ENCODE measurements at places on chromosomes 7 and 10.
A peak's percentile ranks its signal among the peaks of the same experiment; 100 is the strongest.

DNA sequence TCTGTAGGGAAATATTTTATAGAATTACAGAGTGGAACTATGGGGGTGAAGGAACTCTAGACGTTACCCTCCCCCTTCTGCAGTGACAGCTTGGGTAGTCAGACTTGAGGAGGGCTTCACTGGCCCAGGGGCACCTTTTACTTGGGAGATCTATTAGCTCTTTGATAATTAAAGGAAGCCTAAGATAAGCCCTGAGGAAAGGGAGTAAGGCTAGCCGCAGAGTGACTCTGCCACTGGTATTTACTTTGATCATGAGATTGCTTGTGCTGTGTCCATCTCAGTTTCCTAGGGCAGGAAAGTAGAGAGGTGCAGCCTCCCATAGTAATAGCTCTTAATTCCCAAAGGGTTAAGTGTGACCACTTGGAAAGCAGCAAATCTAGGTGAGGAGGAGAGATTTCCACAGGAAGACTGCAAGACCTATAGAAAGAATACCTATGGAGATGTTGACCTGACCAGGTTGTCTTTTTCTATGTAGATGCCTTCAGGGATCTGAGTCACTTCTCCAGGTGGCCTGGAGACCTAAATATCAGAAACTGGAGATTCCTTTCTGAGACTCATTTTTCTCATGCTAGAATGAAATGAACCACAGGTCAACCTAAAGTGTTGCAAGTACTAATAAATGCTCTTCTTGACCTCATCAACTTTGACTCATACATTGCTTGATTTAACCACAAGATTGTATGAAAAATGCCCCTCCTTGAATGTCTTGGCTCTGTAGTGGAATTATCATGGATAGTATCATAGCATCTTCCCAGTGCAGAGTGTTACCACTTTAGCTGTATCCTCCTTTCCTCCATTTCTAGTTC is 447.3 kb upstream of the GHITM start:
- no peak for DNase-seq

GRCh38 chr7:85287106-85287825 is 100.4 kb upstream of the SEMA3D start:
- no peak for DNase-seq

DNA sequence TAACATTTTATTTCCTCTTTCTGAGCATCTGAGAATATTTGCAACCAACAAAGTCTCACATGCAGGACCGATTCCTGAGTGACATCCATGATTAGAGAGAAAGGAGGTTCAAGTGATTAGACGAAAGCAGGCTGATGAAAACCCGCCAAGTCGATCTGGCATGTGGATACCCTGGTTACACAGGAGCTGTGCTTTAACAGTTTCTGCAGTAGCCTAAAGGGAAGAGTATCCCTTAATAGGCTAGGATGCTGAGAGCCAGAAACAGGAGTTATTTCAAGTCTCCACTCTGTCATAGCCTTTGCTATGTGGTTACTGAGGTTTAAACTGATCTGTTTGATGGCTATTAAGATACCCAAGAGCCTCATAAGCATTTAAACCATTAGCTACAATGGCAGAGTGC is 82.5 kb downstream of the PRKCQ start:
- no peak for DNase-seq

- DNase-seq: no peak
Measured at GRCh38 chr10:23364378-23364777, 19.8 kb upstream of the C10orf67 start.

- no peak for DNase-seq
Measured at GRCh38 chr10:31647861-31648260, 280.8 kb downstream of the ARHGAP12 start.

GRCh38 chr7:87036985-87037384 is 22.5 kb downstream of the ELAPOR2 start:
- DNase-seq: no peak

GRCh38 chr10:78437998-78438906 is 404.6 kb downstream of the RPS24 start:
- no peak for DNase-seq

DNA sequence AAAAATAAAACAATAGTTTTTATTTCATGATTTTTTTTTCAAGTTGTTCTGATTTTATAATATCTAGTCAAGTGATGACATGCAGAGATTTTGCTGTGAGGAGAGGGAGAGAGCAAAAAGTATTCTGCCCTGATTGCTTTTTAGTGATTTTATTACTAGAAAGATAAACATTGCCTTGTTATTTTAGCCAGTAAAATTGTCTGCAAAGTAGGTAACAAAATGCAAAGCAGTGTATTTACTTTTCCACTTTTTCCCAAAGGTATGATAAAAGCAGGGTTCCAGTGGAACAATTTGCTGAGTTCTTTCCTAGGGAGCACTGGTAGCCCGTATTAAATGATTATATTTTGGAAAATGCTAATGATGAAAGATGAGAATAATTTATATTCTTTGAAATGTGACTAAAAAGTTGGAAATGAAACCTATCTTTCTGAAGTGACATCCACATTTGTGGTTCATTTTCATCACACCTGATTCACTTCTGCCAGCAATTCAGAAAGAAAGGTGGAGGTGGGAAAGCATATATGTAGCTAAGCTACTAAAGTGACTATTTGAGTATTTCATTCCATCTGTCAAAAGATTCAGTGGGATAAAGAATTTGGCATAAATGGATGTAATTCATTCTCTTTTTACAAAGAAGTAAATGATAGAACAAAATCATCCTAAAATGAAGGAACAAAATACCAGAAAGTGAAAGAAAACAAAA is 300.3 kb downstream of the ADK start:
- DNase-seq: no peak

DNA sequence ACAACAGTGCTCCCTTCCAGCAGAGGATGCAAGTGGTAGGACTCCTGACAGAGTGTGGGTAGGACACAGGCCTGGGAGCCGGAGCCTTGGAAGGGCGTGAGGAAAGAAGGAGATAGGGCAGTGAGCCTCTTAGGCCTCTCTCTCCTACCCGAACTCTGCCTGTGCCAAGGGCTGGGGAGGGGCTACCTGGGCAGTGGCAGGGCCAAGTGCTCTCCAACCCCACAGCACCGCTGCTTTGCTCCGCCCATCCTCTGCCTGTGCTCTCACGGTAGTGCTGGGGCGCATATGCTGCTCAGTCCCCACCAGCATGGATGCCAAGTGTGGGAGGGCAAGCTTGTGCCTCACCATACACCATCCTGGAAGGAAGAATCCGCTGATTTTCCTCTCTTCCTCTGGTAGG is 7.5 kb downstream of the FAM131B start:
- DNase-seq: no peak

- DNase-seq: no peak
Measured at GRCh38 chr7:64516451-64516850, 46.4 kb downstream of the ZNF680 start.

DNA sequence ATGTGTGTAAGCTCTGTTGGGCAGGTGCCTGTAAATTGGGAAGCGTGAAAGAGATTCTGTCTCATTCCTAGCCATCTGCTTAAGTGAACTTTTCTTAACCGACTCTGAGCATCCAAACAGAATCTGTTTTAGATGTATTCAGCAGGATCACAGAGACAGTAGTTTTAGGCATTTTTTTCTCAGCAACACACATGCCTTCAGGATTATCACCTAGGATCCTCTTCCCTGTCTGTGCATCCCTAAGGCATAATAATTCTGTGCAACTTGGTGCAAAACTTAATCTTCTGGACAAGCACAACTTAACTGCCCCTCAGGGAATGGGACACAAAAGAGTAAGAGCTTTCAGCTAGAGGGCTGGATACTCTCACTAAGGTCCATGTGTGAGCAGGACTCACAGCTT is 284.8 kb downstream of the C7orf25 start:
- no peak for DNase-seq

GRCh38 chr10:35794703-35795102 is 152.6 kb upstream of the FZD8 start:
- DNase-seq: no peak

DNA sequence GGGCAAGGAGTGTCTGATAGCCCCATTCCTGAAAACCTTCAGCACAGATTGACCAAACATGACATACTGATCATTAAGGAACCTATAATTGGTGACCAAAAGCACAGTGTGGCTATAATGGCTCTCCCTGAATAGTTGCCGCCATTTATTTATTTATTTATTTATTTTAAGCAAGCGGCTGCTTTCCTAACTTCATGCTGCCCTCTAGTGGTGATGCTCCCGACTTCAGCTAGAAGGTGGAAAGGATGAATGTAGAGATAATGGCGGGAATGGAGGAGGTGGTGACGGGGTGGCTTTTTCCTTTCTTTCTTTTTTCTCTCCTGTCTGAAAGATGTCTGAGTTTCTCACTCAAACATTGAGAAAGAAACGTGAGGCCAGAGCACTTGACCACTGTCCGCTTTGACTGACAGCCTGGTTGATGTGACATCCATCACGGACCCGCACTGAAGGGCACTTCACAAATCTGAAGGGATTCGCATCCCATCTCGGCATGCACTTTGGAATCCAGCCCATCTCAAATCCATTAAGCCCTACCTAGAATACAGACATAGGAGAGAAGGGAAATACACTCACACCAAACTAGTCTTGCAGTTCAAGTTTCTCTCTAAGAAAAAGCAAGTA is 1090.1 kb downstream of the KCNMA1 start:
- peak; percentile 3 for DNase-seq

DNA sequence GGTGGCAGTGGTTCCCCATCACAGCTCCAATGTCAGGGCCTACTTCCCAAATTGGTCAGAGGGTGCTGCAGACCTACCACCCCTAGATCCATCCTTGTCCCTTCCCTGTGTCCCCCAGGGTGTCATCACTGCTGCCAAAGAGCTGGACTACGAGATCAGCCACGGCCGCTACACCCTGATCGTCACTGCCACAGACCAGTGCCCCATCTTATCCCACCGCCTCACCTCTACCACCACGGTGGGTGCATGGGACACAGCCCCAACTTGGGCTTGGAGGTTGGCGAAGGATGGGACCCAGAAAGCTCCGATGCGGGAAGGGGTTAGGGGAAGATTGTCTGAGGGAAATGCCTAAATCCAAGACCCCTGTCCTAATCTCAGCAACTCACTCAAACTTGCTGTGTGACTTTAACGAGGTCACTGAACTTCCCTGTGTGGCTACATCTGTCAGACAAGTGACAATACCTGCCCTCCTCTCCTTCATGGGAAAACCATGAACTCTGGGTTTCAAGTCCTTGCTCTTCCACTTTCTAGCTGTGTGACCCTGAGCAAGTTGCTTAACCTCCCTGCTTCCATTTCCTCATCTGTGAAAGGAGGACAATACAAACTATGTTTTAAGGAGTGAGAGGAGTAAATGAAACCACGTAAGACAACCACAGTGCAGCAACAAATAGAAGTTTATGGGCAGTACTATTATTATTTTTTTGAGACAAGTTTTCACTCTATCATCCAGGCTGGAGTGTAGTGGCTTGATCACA is 4.9 kb upstream of the VSIR start:
- no peak for DNase-seq

DNA sequence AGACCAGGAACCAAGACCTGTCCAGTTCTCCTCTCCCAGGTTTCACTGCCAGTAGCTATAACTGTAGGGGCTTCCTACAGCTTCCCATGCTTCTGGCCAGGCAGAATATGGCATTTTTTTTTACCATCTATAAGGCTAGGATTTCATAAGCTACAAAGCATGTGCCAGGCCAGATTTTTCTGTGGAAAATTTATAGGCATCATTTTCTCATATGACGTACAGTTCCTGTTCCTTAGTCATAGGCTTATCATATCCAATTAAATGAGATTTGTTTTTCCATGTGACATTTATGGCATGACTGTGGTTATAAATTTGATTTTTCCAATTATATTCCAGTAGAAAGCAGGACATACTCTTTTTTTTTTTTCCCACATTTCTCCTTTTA is 208.6 kb upstream of the NPY start:
- DNase-seq: no peak

- no peak for DNase-seq
Measured at GRCh38 chr7:102191556-102192379, 94.9 kb upstream of the SH2B2 start.
